MCF 10A (cell line): ENCODE measurements at places on chromosomes 5 and 9. TPM values are rescaled to one million over a fixed set of nuclear protein-coding genes. Genes with fewer than 3 reads are reported as not detected.
A peak's percentile ranks its signal among the peaks of the same experiment; 100 is the strongest.

GRCh38 chr5:122126177-122126755 is 3.1 kb upstream of the ZNF474 start:
- H3K27me3 ChIP-seq, result no peaks in the 10 kb centered on the region
- H3K27ac ChIP-seq, result no peak overlapping the region
- no peak overlapping the region for H3K4me3 ChIP-seq
- DNase-seq, result no peak

DNA sequence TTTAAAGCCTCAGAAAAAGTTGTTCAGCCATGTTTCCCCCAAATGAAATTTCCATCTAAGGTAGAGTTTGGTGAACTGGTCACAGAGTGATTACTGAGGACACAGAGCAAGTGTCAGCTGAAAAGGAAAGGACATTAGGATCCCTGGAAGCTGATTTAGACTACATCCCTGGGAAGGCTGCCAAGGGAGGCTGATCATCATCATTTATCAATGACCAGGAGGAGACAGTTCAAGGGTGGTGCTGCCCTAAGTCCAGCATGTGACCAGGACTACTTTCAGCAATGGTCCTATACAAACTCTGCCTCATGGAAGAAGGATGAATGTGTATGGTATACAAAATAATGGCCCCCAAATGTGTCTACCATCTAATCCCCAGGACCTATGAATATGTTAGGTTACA is 120.6 kb downstream of the PIK3R1 start:
- DNase-seq, result no peak
- H3K27me3 ChIP-seq, result no peaks in the 10 kb centered on the region
- H3K4me3 ChIP-seq, result no peak overlapping the region
- no peaks in the 10 kb centered on the region for H3K36me3 ChIP-seq
- no peak overlapping the region for H3K27ac ChIP-seq

DNA sequence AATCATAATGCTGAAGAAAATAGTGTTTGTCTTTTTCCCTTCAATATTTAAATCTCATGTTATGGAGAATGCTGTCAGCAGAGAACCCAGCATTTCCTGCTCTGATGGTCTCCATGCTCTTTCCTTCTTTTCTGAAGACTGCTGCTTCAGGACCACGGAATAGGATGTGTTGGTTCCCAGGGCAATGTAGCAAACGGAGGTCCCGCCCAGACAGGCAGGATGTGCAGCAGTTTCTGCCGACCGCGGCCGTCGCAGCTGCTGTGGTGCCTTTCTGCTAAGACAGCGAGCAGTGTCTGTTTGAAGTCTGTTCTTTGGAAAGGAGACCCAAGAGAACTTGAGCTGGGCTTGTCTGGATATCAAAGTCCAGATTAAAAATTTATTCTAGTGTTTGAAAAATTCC is 654.3 kb downstream of the CCDC171 start:
- no peaks in the 10 kb centered on the region for H3K36me3 ChIP-seq
- no peak overlapping the region for H3K27ac ChIP-seq
- H3K4me1 ChIP-seq, result peaks cover 17% of the 10 kb centered on the region
- DNase-seq, result no peak

DNA sequence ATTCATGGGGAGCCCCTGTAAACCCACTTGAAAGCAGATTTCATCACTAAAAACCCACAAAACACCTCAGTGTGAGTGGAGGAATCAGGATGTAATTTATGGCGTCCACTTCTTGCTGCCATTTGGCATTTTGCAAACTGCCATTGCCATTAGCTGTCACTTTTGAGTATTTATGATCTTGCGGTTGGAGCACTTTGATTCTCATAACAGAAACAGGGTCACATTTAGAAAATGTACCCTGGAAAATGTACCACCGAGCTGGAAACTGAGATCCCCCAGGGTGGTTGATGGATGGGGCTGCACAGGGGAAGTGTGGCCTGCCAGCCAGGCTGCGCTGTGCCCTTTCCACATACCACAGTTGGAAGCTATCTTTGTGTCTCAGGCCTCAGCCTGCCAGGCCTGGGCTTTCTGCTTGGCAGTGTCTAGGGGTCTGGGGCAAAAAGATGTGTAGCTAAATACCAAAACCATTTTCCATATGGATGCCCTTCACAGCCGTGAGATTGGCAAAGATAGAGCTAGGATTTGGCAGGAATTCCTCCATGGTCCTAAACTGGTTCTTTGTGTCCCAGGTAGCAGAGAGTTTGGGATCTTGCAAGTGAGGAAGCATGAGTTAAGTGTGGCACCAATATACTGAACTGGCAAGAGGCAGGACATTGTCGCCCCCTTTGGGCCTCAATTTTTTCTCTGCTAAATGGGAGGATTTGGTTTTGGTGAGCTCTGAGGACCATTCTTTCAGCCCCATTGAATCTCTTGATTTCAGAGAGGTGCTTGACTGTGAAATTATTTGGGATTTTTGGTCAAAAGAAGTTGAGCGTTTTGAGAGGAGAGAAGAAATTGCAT is 46.2 kb downstream of the GALNT10 start:
- no peak overlapping the region for H3K4me3 ChIP-seq
- H3K27me3 ChIP-seq, result no peaks in the 10 kb centered on the region
- no peaks in the 10 kb centered on the region for H3K4me1 ChIP-seq
- peak; percentile 13 for DNase-seq

DNA sequence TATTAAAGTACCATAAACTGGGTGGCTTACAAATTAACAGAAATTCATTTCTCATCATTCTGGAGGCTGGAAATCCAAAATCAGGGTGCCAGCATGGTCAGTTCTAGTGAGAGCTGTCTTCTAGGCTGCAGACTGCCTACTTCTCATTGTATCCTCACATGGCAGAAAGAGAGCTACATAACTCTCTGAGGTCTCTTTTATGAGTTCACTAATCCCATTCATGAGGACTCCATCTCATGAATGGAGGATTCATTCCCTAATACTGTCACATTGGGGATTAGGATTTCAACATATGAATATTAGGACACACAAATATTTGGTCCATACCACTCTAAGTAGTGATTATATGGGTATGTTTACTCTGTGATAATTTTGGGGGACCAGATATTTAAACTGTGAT is 84.0 kb downstream of the ERP44 start:
- H3K4me3 ChIP-seq, result no peak overlapping the region
- no peaks in the 10 kb centered on the region for H3K27me3 ChIP-seq
- no peaks in the 10 kb centered on the region for H3K4me1 ChIP-seq
- H3K36me3 ChIP-seq, result peaks cover 34% of the 10 kb centered on the region
- DNase-seq, result no peak

DNA sequence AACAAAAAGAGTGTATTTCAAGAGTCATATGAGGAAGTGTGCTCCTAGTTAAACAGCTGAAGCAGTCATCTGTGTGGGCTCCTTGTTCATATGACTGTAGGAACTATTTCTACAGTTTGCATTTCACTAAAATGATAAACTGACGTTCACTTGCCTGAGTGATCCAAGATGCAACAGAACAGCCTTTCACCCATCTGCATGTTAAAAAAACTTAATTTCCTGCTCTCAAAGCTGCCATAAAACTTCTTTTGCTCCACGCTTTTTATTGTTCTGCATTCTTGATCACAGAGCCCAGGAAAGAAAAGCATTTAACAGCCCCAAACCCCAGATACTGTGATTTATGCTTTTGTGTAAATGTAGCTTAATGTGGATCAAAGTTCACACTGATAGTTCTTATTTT is 43.9 kb downstream of the ZNF608 start:
- peaks cover 9% of the 10 kb centered on the region for H3K36me3 ChIP-seq
- H3K4me1 ChIP-seq, result no peaks in the 10 kb centered on the region
- DNase-seq, result no peak

- H3K27ac ChIP-seq, result no peak overlapping the region
- H3K4me1 ChIP-seq, result no peaks in the 10 kb centered on the region
- H3K27me3 ChIP-seq, result no peaks in the 10 kb centered on the region
- no peak for DNase-seq
Observed at GRCh38 chr9:13414349-13414748, 134.9 kb upstream of the MPDZ start.

DNA sequence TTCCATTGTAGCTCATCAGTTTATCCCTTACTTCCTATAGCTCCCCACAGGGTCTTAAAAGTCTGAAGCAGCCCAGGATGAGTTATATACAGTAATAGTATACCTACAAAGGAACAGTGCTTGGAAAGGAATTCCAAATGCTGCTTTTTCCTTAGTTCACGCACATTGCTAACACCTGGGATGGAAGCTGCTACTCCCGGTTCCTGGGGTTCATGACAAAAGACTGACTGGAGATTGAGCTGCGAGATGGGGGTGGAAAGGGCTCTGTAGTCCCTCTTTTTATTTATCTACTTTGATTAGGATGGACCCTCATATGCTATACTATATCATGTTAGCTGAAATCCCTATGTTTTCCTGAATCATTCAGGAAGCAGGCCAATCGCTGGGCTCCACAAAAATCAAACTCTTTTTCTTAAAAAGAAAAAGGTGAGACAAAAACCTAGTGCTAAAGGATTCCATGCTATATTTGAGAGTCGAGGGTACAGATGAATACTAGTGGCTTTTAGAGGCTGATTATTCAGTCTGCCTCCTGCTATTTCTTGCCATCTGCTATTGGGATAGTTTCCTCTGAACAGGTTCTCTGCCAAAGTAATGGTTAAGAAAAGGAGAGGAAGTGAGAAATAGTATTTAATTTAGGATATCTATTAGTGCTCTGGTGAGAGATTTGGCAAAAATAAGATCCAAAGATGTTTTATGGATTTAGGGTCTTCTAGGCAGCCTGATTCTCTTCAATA is 81.2 kb downstream of the MRPS27 start:
- H3K4me3 ChIP-seq, result no peak overlapping the region
- H3K27me3 ChIP-seq, result no peaks in the 10 kb centered on the region
- peaks cover 24% of the 10 kb centered on the region for H3K36me3 ChIP-seq
- no peak overlapping the region for H3K27ac ChIP-seq
- DNase-seq, result no peak

GRCh38 chr5:146816775-146817387 is 61.7 kb downstream of the PPP2R2B start:
- H3K36me3 ChIP-seq, result no peaks in the 10 kb centered on the region
- no peak overlapping the region for H3K4me3 ChIP-seq
- no peaks in the 10 kb centered on the region for H3K4me1 ChIP-seq

DNA sequence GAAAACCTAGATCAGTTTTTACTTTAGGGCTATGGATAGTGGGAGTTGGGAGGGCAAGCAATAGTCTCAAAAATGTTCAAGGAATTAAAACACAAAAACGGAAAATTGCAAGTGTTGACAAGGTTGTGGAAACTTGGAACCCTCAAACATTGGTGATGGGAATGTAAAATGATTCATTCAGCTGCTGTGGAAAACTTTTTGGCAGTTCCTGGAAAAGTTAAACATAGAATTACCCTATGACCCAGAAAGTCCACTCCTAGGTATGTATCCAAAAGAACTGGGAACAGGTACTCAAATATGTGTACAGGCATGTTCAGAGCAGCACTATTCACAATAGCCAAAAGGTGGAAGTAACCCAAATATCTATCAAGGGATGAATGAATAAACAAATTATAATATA is 1.2 kb upstream of the MSANTD3 start:
- H3K4me3 ChIP-seq, result peak overlapping the region; percentile 97
- peaks cover 42% of the 10 kb centered on the region for H3K4me1 ChIP-seq
- peaks cover 10% of the 10 kb centered on the region for H3K36me3 ChIP-seq
- peak; percentile 31 for DNase-seq
- H3K27me3 ChIP-seq, result no peaks in the 10 kb centered on the region

DNA sequence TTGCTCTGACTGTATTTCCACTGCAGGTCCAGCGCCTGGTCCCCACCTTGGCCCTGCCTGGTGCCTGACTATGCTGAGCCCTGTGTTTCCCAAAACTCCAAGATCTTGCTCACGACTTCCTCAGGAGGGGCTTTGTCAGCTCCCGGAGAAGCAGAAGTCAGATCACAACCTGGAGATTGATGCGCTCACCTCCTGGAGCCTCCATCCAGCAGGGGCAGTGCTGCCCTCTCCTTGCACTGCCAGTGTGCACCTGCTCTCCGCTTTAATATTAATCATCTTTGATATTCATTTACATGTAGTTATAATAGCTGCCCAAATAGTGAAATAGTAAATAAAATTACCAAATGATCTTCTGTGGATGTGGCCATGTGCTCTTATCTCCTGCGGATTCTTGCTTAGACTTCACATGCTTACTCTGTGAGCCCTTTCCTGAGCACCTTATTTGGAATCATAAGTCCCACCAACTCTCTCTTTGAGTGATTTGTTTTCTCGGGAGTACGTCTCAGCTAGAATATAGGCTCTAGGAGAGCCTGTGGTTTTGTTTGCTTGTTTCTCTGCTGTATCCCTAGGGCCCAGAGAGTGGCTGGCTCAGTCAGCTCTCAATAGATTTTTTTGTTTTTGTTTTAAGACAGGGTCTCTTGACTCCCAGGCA is 17.4 kb downstream of the MAML1 start:
- H3K4me3 ChIP-seq, result no peak overlapping the region
- H3K4me1 ChIP-seq, result peaks cover 21% of the 10 kb centered on the region
- DNase-seq, result no peak
- no peak overlapping the region for H3K27ac ChIP-seq
- H3K27me3 ChIP-seq, result no peaks in the 10 kb centered on the region

DNA sequence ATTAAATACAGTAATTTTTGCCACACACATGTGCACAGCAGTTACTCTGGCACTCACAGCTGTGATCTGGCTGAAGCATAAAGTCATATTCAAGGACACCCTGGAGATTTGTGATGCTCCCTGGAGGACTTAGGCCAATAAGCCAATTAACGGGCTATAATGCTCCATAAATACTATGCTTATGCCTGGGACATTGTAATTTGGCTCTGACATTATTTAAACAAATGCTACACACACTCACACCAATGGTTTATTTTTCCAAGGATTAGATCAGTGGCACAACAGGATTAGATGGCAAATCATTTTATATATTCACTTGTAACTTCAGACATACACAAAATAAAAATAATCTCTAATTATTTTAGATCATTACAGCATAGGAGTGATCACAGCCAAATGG is 111.2 kb downstream of the LMNB1 start:
- H3K27me3 ChIP-seq, result no peaks in the 10 kb centered on the region
- H3K27ac ChIP-seq, result no peak overlapping the region
- H3K4me1 ChIP-seq, result peaks cover 12% of the 10 kb centered on the region
- no peak overlapping the region for H3K4me3 ChIP-seq
- H3K36me3 ChIP-seq, result no peaks in the 10 kb centered on the region

GRCh38 chr5:159638954-159639559 is 277.2 kb upstream of the ADRA1B start:
- no peak overlapping the region for H3K4me3 ChIP-seq
- no peaks in the 10 kb centered on the region for H3K27me3 ChIP-seq
- H3K36me3 ChIP-seq, result no peaks in the 10 kb centered on the region
- H3K4me1 ChIP-seq, result no peaks in the 10 kb centered on the region

DNA sequence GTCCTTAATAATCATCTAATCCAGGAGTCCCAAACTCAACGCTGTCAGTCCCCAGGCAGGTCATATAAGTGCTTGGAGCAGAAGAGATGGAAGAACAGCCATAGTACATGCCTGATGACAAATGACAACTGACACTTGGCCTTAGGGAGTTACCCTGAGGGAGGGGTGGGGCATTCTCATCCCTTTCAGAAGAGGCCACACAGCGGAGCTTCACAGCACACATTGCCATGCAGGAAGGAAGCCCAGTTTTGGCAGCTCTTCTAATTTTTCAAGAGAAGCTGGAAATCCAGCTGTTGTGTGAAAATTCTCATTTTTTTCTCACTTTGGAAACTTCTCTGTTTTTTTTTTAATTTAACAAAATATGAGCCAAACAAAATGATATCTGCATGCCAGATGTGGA is 89.0 kb downstream of the ASTN2 start:
- no peaks in the 10 kb centered on the region for H3K36me3 ChIP-seq
- H3K4me1 ChIP-seq, result no peaks in the 10 kb centered on the region
- no peak overlapping the region for H3K27ac ChIP-seq
- DNase-seq, result no peak
- H3K27me3 ChIP-seq, result no peaks in the 10 kb centered on the region
- H3K4me3 ChIP-seq, result no peak overlapping the region

The BRINP1 gene
- not detected in 2 replicates for total RNA-seq

The CNOT8 gene
- 52.3 and 60.5 TPM in 2 replicates for total RNA-seq

The ADAMTS16 gene
- total RNA-seq, result not detected in 2 replicates

The HAVCR1 gene
- total RNA-seq, result 0.42 TPM in 1 of 2 replicates, not detected in the other
